ENCODE measurements at places on chromosomes 13 and 19.

DNA sequence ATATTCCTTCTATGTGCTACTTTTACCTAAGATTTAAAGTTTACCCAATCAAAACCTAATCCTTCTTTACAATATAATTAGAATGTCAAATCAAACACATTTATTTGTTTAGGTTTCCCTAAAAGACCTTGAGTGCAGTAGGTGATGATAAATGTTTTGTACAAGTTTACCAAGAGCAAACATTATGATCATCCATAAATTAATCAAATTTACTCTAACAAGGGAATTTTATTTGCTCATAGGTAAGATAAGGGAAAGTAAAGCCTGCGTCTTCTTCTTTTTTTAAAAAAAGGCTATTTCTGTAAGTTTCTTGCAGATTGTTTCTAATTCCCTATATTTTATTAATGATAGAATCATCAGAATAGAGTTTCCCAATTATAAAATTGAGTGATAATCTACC, 48.0 kb upstream of the PCDH17 start:
- no peak for DNase-seq

DNA sequence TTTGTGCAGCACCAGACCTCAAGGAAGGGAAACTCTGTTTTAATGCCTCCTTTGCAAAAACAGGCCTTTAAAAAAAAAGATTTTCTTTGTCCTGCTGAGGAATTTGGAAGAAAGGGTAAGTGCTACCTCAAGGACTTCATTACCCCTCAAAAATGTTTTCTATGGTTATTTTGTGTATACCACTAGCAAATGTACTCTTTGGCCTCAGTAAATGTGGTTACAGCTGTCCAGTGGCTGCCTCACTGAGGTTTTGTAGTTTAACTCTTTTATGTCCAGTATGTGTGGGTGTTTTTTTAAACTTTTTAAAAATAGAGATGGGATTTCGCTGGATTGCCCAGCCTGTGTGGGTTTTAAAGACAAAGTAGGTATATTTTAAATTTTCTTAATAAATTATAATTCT, 42.2 kb upstream of the TSC22D1 start:
- DNase-seq = no peak

GRCh38 chr13:40311356-40312101, 354.9 kb downstream of the FOXO1 start:
- no peak for DNase-seq

DNA sequence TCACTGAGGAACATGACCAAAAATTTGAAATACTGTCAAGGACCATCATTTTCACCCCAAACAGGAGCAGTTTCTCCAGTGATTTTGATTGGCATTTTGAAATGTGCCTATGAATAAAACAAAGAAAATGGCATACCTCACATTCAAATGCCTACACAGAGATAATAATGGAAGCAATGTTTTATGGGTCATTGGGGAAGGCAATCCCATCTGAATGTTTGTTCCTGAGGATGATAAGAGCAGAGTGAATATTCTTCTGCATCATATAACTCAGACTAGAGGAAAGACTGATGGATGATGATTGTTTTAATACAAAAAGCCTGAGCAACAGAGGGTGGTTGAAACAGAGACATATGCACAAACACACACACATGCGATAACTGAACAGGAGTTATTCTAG, 2749.9 kb downstream of the PCDH9 start:
- no peak for DNase-seq

- no peak for DNase-seq
Observed at GRCh38 chr19:29806098-29806866, 5.5 kb upstream of the CCNE1 start.

DNA sequence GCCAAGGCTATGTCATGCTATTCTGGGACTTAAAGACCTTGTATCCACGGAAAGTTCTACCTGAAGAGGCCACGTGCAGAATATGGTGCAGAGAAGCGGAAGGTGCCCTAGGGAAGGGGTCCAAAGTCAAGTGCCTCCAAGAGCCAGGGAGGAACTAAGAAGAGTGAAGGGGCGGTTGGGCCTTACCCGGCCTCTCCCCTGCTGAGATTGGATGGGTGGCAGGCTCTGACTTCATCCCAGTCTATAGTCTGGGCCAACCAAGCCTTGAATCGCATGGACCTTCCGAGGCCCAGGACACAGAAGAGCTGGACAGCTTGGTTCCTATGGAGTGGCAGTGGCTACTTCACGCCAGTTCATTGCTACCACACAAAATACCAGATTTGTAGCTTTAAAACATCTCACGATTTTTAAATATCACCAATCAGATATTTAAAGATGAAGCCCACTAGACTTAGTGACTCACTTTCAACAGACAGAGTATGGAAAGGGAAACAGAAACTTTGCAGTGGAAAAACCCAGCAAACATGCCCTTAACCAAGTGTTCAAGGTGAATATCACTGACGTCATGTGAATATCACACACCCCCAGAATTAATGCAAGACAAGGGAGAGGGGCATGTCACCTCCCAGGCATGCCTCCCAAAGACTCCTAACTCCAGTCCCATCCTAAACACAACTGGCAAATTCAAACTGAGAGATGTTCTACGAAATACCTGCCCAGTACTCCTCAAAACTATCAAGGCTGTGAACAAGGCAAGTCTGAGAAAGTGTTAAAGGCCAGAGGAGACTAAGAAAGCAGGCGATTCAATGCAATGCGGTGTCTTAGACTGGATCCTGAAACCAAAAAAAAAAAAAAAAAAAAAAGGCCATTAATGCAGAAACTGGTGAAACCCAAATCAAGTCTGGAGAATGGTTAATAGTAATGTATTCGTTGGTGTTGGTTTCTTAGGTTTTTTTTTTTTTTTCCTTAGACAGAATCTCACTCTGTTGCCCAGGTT, 10.2 kb downstream of the C19orf12 start:
- DNase-seq = no peak

- no peak for DNase-seq
Observed at GRCh38 chr19:42402376-42403116, 12.4 kb upstream of the CNFN start.

GRCh38 chr13:78160793-78161192, 242.2 kb upstream of the EDNRB start:
- DNase-seq = peak; percentile 10

GRCh38 chr13:57634839-57635165, 3.3 kb downstream of the PCDH17 start:
- DNase-seq = no peak

DNA sequence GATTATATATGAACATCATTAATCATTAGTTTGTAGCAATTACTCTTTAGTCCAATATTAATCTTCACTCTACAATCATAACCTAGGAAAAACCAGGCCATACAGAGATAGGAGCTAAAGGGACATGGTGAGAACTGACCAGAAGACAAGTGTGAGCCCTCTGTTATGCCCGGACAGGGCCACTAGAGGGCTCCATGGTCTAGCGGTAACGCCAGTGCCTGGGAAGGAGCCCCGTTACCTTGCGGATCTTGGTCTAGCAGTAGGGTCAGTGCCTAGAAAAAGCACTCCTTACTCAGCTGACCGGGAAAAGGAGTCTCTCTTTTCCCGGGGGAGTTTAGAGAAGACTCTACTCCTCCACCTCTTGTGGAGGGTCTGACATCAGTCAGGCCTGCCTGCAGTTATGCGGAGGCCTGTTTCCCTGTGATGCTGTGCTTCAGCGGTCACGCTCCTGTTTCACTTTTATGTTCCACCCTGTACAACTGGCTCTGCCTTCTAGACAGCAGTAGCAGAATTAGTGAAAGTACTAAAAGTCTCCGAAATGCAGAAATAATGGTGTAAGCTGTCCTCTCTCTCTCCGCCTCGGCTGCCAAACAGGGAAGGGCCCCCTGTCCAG, 13.8 kb downstream of the OR7D4 start:
- DNase-seq = peak; percentile 28

DNA sequence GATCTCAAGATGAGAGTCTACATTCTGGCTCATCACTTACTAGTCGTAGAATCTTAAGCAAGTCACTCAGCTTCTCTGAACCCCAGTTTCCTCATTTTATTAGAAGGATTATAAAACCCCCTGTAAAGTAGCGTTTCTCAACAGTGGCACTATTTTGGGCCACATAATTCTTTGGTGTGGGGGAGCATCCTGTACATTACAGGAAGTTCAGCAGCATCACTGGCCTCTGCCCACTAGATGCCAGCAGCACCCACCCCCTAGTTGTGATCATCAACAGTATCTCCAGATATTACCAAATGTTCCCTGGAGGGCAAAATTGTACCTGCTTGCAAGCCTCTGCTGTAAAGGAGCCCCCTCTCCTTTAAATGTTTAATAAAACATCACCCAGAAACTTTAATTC, 22.6 kb downstream of the STARD13 start:
- no peak for DNase-seq

DNA sequence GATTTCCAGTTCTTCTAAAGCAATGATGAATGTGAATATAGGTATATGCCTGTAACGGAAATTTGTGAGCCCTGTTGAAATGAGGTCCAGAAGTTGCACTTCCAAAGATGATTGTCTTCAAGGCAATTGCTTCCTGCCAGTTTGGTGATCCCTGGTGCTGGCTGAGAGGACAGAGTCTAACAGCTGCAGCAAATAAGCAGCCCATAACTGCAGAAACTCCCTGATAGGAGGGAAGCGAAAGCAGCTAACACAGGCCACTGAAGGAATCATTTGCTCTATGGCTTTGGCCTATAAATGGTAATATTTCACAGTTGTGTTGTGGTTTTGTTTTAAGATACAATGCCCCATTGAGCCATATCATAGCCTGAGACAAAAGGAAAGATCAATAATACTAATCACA, 451.5 kb upstream of the MIR17HG start:
- DNase-seq = no peak

DNA sequence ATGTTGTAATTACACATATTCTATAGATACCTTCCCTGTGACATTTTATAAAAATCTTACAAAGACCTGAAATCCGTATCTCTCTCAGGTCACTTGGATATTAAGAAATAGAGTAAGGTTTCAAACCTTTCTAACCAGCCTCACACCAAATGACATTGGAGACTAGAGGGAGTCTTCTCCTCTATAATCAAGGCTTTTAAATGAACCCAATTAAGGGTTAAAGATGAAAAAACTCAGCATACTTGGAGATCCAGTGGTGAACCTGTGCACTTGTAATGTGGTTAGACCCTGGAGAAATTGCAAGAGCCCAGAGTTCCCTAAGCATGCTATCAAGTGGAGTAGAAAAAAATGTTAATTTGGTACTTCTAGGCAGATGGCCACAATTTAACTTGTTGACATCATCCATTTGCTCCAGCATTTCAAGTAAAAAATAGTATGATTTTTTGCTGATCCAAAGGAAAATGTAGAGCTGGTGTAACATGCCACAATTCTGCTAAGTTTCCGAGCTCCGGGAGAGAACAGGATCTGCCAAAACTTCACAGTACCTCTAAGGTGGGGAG, 554.1 kb upstream of the MIR17HG start:
- DNase-seq = no peak

GRCh38 chr13:108760129-108760528, 130.7 kb downstream of the MYO16 start:
- DNase-seq = no peak

GRCh38 chr19:13727798-13728197, 36.5 kb upstream of the MRI1 start:
- no peak for DNase-seq

GRCh38 chr19:49639401-49640112, 386 bp downstream of the RRAS start:
- no peak for DNase-seq

DNA sequence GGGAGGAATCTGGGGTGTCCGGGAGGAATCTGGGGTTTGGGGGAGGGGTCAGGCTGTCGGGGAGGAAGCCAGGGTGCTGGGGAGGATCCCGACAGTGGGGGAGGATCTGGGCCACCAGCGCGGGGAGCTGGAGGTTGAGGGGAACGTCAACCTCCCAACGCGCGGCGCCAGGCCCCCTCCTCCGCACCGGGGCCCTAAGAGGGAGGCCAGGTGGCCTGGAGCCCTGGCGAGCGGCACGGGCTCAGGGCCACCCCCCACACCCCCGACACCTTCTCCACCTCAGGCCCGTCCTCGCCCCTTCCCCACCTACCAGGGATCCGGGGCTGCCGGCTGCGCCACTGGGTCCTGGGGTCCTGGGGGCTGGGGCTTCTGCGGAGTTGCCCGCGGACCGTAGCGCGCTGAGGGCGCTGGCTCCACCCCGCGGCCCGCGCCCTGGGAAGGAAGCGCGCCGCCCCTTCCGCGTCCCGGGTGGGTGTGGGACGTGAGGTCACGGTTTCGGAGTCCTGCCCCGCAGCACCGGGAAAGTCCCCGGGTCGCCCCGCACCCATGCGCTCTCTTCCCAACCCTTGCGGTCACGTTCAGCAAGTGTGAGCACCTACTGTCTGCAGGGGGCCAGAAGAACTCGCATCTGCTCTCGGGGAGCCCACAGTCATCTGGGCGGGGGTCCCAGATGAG, at the start of gene TICAM1:
Gene TICAM1, minus strand, starts transcription at position 409 of the 675 bp plus-strand sequence. CDS start 13,335 bp downstream, outside the sequence.
- DNase-seq = no peak

GRCh38 chr13:96963786-96964475, 30.3 kb downstream of the OXGR1 start:
- DNase-seq = no peak

GRCh38 chr13:110177790-110178189, 129.2 kb downstream of the COL4A1 start:
- DNase-seq = no peak

DNA sequence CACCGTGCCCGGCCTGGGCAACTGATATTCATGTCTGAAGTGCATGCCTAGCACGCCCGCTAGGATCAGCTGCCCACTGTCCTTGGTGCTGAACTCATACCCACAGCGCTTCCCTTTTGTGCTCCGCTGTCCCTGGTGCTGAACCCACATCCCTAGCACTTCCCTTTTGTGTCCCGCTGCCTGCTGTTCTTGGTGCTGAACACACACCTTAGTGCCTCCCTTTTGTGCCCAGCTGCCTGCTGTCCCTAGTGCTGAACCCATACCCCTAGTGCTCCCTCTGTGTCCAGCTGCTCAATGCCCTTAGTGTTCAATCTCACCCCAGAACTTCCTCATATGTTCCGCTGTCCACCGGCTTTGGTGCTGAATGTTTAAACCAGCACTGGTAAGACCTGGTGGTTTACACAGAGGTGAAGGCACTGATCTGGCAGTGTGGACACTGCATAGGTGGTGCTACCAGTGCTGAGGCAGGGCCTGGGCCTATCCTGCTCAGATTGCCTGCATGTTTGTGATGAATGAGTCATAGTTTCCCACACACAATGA, 26.3 kb upstream of the SIGLEC11 start:
- DNase-seq = peak; percentile 71

- no peak for DNase-seq
Observed at GRCh38 chr13:28239374-28239773, 101.0 kb downstream of the PAN3 start.

GRCh38 chr13:107866941-107867623, 348.3 kb downstream of the LIG4 start:
- no peak for DNase-seq

DNA sequence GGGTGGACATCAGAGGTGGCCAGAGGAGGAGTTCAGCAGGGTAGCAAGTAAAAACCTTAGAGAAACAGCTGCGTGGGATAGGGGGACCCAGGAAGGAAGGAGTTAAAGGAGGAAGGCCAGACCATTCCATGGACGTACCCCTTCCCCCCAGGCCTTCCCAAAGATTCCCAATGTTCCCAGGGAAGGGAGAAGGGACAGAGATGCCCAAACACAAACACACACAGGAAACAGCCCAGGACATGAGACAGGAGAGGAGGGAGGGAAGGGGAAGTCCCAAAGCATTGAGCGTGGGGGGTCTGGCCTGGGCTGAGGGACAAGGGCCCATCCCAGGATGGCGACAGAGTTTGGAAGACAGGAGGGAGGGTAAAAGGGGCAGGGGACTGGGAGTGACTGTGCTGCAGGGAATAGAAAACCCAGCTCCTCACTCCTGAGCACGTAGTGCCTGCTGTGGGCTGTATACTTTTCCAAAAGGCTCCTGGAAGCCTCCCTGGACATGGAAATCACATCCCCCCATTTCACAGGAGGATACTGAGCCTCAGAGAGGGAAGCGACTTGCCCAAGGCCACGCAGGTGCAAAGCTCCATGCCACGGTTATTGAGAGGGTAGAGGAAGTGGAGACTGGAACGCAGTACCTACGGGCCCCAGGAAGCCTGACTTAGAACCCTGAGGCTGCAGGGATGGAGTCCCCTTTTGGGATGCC, 1.1 kb downstream of the SYDE1 start:
- DNase-seq = no peak

All from AG09309 (cell line).